Right lobe of liver (tissue), 6 donors: ENCODE measurements at places on chromosomes 11 and 22. TPM values are rescaled to one million over a fixed set of nuclear protein-coding genes. Genes with fewer than 3 reads are reported as not detected.

- DNase-seq = no peak
- no peaks in the 10 kb centered on the region for H3K36me3 ChIP-seq
- no peaks in the 10 kb centered on the region for H3K27me3 ChIP-seq
Observed at GRCh38 chr11:9078113-9079086, 13.0 kb downstream of the SCUBE2 start.

DNA sequence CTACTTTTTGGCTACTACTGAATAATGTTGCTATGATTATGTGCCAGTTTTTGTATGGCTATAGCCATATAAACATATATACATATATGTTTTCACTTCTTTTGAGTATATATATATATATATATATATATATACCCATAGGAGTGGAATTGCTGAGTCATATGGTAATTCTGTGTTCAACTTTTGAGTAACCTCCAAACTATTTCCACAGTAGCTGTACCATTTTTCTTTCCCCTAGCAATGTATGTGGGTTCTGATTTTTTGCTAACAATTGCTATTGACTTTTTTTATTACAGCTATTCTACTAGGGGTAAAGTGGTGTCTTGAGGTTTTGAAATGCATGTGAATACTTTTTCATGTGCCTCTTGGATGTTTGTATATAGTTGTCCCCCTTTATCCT lies 30.4 kb downstream of the CBL start:
- DNase-seq = no peak
- no peaks in the 10 kb centered on the region for H3K4me1 ChIP-seq
- no peaks in the 10 kb centered on the region for H3K27me3 ChIP-seq
- no peak overlapping the region for H3K4me3 ChIP-seq
- H3K36me3 ChIP-seq = no peaks in the 10 kb centered on the region

DNA sequence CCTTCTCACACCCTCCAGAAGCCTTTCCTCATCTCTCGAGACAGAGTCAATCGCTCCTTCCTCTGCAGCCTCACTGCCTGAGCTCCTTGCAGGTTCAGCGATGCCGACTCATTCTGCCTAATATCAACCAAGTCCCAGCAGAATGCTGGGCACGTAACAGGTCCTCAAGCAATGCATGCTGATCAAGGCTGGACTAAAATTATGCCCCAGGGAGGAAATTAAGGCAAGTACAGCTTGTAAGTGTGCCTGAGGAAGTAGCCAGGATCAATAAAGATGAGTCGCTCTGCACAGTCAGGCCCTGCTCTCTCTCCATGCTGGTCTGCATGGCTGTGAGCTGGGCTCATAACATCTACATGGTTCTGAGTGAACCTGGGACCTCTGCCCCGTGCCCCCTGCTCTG lies 25.6 kb upstream of the NRIP3 start:
- H3K4me3 ChIP-seq = no peak overlapping the region
- no peaks in the 10 kb centered on the region for H3K27me3 ChIP-seq
- no peak overlapping the region for H3K27ac ChIP-seq
- H3K4me1 ChIP-seq = no peaks in the 10 kb centered on the region
- DNase-seq = no peak

- no peaks in the 10 kb centered on the region for H3K27me3 ChIP-seq
- peaks cover 6% of the 10 kb centered on the region for H3K4me1 ChIP-seq
- H3K36me3 ChIP-seq = no peaks in the 10 kb centered on the region
Observed at GRCh38 chr22:38230108-38230825, 28.5 kb downstream of the MAFF start.

DNA sequence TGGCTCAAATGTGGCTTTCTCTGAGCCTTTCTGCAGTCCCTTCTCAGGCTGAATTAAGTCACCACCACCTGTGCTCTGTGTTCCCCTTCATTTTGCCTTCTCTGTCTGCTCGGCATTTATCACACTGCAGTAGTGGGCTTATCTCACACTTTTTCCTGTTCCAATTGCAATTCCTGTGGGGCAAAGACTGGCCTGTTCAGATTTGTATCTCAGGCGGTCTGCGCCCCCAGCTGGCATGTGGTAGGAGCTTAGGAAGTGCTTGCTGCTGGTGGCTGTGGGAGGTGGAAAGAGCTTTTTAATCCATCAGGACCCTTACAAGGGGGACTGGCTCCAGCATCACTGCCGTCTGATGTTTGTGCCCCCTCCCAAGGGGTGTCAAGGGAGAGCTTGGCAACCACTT lies 21.2 kb downstream of the BMAL1 start:
- H3K27ac ChIP-seq = no peak overlapping the region
- no peaks in the 10 kb centered on the region for H3K36me3 ChIP-seq
- no peak for DNase-seq
- no peaks in the 10 kb centered on the region for H3K27me3 ChIP-seq
- no peak overlapping the region for H3K4me3 ChIP-seq
- H3K4me1 ChIP-seq = peaks cover 34% of the 10 kb centered on the region

DNA sequence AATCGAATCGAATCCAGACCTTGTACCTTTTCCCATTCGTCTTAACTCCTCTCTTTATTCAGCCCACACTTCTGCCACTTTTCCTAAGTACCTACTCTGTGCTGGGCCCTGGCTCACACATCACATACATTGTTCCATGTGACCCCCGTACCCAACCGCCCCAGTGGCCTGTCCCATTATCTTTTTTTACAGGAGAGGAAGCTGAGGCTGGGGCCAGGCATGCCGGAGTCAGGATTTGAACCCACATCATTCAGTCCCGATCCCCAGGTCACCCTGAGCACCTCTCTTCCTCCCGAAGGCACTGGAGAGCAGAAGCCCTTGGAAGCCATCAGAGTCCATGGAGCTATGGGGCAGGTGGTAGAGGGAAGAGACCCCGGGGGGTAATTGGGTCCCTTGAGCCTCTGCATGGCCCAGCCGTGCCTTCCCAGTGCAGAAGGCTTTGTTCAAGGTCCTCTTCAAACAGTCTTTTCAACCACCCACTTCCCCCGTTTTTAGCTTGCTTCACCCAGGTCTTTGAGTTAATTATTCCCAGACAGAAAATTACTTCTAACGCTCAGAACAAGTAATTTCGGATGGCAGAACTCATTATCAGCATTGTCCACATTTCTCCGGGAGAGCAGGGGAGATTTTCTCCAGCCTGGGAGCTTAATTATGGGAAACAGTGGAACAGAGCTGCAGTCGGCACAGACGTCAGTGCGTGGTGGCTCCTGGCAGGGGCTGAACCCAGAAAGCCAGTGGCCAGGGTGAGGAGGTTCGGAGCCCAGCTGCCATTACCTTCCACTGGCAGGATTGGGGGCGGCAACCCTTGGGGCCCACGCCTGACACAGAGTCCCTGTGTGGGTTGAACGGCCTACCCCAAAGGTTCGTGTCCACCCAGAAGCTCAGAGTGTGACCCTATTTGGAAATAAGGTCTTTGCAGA lies 82.4 kb upstream of the RTL6 start:
- no peaks in the 10 kb centered on the region for H3K36me3 ChIP-seq
- no peaks in the 10 kb centered on the region for H3K27me3 ChIP-seq
- DNase-seq = no peak
- H3K4me3 ChIP-seq = no peak overlapping the region
- no peaks in the 10 kb centered on the region for H3K4me1 ChIP-seq
- no peak overlapping the region for H3K27ac ChIP-seq

DNA sequence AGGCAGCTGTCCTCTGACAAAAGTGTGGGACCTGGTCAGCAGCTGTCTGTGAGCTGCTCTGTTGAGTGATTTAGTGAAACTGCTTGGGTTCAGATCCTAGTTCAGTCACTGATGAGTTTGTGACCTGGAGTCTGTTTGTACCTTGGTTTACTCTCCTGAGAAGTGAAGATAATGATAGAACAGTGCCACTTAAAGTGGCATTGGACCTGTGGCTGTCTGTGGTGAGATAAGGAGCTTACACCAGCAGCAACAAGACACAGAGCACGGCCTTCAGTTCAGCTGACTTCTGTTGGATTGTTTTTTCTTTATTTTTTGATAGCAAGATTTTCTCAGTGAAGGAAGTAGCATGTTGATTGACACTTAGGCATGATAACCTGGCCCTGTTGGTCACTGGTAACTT lies 46.2 kb upstream of the CTTN start:
- no peak overlapping the region for H3K4me3 ChIP-seq
- no peak for DNase-seq
- H3K27me3 ChIP-seq = no peaks in the 10 kb centered on the region

- DNase-seq = no peak
- H3K4me1 ChIP-seq = no peaks in the 10 kb centered on the region
- H3K4me3 ChIP-seq = no peak overlapping the region
- H3K36me3 ChIP-seq = no peaks in the 10 kb centered on the region
- H3K27me3 ChIP-seq = no peaks in the 10 kb centered on the region
Observed at GRCh38 chr11:79678780-79679452, 238.1 kb upstream of the TENM4 start.

DNA sequence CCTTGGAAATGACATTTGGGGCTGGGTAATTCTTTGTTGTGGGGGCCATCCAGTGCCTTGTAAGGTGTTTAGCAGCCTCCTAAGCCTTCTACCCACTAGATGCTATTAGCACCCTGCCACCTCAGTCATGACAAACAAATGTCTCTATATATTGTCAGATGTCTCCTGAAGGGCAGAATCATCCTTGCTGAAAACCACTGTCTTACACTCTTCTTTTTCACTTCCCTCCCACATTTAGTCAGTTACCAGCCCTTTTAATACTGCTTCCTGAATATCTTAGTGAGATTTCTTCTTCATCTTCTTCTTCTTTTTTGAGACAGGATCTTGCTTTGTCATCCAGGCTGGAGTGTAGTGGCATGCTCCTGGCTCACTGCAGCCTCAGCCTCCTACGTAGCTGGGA lies 33.1 kb downstream of the TNRC6B start:
- H3K4me1 ChIP-seq = no peaks in the 10 kb centered on the region
- no peak overlapping the region for H3K27ac ChIP-seq
- no peak for DNase-seq
- no peaks in the 10 kb centered on the region for H3K36me3 ChIP-seq
- no peak overlapping the region for H3K4me3 ChIP-seq

GRCh38 chr22:46381142-46381541 lies 45.6 kb downstream of the TRMU start:
- H3K4me1 ChIP-seq = peaks cover 41% of the 10 kb centered on the region
- no peak for DNase-seq
- H3K4me3 ChIP-seq = no peak overlapping the region
- no peaks in the 10 kb centered on the region for H3K36me3 ChIP-seq
- H3K27me3 ChIP-seq = no peaks in the 10 kb centered on the region

The BRD1 gene
- 9.3 TPM for total RNA-seq

The RAG2 gene
- total RNA-seq = not detected

The TMPRSS13 gene
- 0.09 TPM for total RNA-seq
